ENCODE measurements at places on chromosomes 5 and 9. TPM values are rescaled to one million over a fixed set of nuclear protein-coding genes. Genes with fewer than 3 reads are reported as not detected.

The WNT8A gene
- total RNA-seq = not detected

DNA sequence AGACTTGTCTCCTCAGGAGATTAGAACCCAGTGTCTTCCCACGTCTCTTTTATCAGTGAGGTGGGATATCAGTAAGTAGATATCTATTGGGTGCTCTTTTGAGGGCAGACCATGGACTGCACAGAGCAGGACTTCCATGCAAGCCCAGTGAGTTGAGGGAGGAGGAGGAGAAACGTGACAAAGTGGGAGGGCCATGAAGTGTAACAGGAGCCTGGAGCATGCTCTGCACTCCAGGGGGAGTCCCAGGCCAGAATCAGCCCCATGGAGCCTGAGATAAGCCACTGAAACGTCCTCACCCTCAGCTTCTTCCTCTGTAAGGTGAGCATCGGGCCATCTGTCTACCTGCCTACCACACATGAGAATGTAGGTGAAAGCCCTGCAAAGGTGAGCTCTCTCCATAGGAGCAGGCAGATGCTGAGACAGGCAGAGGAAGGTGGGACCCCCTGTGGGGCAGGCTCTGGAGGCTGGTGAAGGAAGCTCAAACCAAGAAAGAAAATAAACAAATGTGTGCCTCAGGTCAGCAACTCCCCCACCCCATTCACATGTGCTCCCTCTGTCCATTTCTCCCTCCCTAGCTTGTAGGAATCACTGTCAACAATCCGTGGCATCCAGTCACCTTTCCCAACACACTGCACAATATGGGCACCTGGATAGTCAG is 87.4 kb downstream of the NRG2 start:
- no peak for DNase-seq

The CXCL14 gene
- total RNA-seq = 51.1 TPM

DNA sequence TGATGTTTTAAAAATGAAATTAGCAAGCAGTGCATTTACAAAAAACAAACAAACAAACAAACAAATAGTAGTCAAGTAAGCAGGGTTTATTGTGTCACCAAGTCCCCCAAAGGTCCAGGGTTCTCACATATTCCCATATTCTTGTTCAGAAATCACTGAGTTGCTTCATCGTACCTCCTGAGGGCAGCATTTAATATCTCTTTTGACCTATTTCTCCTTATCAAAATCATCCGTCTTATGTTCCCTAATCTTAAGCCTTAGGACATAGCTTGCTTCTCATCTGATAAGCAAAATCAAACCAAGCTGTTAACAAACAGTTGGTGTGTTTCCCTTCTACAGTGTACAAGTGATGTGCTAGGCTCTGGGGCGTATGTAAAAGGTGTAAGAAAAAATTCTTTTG is 109.5 kb upstream of the MAN2A1 start:
- no peak for DNase-seq

The ALAD gene
- total RNA-seq = 6.3 TPM

DNA sequence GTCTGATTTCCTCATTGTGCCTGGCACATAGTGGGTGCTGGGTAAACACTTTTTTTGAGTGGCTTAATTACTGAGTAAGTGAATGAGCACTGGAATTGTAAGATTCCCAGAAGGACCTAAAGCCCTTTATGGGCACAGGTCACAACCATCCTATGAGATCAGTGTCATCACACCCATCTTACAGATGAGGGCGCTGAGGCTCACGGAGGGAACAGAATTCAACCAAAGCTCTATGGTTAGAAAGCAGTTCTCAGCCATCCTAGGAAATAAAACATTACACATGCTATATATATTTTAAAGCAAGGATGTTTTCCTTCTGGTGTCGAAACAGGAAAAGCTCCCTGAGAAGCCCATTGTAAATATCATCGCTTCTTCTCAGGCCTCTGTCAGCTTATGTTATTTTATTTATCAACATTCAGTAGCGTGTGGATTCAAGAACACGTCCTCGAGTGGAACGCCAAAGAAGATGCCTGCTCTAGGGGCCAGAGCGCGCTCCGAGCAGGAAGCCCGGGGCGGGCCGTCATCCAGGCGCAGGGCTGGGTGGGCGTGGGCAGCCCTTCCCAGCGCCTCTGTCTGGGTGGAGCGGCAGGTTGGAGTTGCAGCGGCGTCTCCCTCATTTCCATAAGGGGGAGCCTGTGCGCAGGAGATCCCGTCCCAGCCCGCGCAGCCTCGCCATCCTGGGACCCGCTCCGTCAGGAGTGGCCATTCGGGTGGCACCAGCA is 155.8 kb upstream of the SMIM23 start:
- no peak for DNase-seq

DNA sequence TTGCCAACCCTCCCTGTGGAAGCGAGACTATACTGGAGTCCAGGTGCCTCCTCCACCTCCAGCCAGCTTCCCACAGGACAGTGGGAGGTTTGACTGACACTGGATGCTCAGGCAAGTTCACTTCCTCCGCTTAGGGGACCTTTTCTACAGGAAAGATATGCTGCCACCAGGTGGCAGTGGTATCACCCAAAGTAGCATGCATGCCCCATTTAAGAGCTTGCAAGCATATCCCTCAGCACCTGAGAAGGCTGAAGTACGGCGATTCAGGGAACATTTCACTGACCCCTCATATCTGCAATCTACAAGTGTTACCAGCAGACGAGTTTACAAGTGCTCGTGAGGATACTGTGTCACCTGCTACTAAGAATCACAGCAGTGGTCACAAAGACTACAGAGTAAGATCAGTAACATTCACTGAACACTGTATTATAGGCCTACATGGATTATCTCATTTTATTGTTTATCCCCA is 75.5 kb downstream of the KLHL3 start:
- peak; percentile 82 for DNase-seq

DNA sequence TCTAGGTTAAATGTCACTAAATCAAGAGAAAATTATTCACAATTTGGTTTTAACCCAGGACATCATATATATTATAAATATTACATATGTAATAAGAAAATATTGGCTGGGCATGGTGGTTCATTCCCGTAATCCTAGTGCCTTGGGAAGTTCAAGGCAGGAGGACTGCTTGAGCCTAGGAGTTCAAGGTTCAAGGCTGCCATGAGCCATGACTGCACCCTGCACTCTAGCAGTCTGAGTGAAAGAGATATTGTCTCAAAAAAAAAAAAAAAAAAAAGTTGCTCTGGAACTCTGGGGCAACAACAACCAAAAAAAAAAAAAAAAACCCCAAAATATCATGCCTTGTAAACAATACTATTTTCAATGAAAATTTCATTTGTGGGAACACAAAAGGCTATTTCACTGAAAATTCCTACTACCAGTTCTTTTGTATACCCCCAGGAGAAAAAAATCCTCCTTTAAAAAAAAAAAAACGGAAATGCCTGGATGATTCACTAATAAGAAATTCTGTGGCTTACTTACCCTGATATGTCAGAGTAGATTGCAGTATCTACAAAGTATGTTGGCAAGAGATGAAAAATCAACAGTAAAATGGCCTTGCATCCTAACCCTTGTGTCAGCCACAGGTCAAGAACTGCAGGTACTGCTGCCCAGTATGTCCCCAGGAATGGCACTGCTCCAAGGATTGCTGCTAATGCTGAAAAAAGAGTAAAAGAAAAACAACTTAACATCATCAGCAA is 22.6 kb upstream of the CTNNAL1 start:
- peak; percentile 98 for DNase-seq

GRCh38 chr5:43369651-43370050 is 42.5 kb downstream of the CCL28 start:
- no peak for DNase-seq

DNA sequence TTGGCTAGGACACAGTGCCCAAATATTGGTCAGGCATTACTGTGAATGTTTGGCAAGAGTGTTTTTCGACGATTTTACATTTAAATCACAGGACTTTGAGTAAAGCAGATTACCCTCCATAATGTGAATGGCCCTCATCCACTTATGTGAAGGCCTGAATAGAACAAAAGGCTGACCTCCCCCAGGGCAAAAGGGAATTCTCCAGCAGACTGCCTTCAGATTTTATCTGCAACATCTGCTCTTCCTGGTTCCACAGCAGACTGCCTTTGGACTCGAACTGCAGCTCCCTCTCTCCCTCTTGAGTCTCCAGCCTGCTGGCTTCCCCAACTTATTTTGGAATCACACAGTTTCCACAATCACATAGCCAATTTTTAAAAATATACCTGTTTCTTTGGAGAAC is 7.1 kb upstream of the TMEM215 start:
- no peak for DNase-seq

The CFAP157 gene
- total RNA-seq = 0.10 TPM

DNA sequence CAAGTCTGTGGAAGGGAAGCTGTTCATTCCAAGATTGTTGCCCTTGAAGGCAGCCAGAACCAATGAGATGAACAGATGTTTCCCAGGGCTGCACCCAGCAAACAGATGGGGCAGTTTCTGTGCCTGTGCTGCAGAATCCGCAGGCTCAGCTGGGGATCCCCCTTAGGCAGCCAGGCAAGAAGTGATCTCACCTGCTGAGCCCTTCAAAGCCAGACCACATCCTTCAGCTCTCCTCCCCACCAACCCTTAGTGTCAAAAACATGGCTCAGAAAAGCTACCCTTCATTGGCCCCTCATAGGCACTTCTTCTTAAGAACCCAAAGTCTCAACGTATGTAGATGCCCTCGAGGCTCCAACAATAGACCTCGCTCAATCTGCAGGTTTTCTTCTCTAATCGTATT is 626.7 kb downstream of the CCDC171 start:
- DNase-seq = no peak

The MED22 gene
- 17.7 TPM for total RNA-seq

DNA sequence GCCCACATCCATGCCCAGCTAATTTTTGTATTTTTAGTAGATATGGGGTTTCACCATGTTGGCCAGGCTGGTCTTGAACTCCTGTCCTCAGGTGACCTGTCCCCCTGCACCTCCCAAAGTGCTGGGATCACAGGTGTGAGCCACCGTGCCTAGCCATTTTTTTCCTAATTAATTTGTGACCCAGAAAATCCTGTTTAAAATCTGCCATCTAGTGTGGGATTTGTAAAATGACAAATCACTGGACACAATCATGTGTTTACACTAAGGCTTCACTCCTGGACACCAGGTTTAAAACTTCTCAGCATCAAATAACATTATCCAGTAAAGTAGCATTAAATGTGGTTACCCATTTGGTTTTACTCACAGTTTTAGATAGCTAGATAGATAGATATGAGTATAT is 18.6 kb upstream of the KDM4C start:
- DNase-seq = peak; percentile 48

- no peak for DNase-seq
Measured at GRCh38 chr5:21070858-21071257, 1082.9 kb upstream of the CDH18 start.

The ZNF608 gene
- 59.6 TPM for total RNA-seq

- DNase-seq = peak; percentile 35
Measured at GRCh38 chr9:117860849-117861248, 156.6 kb downstream of the TLR4 start.

DNA sequence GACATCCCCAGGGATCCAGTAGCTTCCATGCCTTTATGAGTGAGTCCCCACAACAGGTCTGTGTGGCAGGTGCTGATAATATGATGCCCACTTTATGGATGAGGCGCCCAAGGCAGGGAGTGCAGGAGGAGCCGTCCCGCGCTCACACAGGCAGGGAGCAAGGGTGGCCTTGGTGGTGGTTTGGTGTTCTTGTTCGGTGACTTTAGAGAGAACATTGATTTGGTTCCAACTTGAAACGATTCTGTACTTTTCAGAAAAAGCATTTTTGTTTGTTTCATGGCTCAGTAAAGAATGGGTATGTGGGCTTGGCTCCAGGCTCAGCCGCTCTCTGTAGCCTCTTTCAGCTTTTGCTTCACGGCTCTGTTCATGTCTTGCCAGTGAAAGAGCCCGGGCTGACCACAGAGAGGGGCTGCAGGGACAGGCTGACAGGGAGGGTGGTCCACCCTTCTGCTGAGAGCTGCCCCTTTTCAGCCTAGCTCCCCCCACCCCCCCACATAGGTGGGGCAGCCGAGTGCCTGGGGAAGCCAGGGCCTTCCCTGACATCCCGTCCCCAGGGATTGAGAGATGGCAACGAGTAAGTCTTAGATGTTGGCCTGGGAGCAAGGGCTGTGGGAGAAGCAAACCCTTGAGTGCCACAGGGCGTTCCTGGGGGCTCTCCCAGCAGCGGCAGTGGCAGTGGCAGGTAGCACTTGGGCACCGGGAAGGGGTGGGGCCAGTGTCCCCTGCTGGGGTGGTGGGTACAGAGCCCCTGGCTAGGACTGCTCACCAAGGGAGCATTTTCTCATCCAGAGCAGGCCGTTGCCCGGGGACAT is 28.0 kb downstream of the NCS1 start:
- DNase-seq = peak; percentile 39

DNA sequence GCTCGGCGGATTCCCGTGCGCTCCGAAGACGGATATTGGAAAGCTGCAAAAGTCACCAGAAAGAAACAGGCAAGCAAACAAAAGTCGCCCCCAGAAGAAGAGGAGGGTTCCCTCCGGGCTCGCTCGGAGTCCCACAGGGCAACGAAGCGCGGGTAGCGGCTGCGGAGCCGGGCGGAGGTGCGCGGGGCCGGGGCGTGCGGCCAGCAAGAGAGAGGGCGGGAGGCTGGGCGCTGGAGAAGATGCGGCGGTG is at the start of gene FBN2:
Gene FBN2, minus strand, starts transcription at position 246 of the 250 bp plus-strand sequence. CDS start 642 bp downstream, outside the sequence.
- no peak for DNase-seq

The SLCO6A1 gene
- total RNA-seq = not detected

DNA sequence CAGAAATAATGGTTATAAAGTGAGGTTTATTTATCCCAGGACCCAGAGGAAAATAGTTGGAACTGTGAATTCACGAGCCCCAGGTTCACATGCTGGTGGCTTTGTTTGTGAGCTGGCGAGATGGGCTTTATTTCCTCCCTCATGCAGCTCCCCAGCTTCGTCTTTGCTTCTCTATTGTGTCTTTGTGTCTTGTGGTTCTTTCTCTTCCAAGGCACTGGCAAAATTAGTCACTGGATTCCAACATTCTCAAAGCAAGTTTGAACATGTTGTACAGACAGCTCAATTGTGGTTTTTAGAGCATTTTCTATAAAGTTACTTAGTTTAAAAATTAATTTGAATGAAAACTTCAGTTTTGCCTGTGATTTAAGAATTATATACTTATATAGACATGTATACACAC is 7.2 kb downstream of the NDUFS6 start:
- DNase-seq = peak; percentile 83
